ENCODE measurements at places on chromosomes 7 and 10.

GRCh38 chr10:29386342-29386999 is 97.6 kb downstream of the LYZL1 start:
- no peak for DNase-seq

DNA sequence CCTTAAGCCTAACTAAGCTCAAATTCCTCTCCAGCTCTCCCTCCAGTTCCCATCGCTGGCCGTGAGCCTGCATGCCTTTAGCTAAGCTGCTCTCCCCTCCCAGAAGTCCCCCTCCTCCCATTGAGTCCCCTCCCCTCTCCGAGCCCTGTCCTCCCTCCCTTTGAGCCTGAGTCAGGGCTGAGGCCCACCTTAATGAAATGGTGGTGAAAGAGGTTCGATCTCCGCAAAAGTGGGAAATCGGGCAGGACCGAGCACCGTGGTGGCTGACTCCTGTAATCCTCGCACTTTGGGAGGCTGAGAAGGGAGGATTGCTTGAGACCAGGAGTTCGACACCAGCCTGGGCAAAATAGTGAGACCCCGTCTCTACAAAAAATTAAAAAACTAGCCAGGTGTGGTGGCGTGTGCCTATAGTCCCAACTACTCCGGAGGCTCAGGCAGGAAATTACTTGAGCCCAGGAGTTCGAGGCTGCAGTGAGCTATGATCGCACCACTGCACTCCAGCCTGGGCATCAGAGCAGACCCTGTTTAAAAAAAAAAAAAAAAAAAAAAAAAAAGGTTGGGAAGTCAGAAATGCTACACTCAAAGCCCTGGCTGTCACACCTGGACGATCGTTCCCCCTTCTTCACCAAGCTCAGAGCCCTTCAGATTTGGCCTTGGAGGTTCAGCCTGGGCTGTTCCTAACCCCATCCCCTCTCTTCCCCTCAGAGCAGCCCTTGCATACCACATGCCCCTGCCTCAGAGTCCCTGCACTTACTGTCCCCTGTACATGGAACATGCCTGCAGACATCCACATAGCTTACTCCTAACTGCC is 995 bp upstream of the CLDN3 start:
- DNase-seq, result no peak

DNA sequence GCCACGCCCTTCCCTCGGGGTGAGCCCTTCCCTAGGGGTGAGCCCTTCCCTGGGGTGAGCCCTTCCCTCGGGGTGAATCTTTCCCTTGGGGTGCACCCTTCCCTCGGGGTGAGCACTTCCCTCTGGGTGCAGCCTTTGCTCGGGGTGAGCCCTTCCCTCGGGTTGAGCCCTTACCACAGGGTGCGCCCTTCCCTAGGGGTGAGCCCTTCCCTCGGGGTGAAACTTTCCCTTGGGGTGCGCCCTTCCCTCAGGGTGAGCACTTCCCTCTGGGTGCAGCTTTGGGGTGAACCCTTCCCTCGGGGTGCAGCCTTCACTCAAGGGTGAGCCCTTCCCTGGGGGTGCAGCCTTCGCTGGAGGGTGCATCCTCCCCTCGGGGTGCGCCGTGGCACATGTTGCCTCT is 34.6 kb upstream of the INSIG1 start:
- DNase-seq, result no peak

GRCh38 chr10:132488231-132488821 is 49.3 kb upstream of the INPP5A start:
- no peak for DNase-seq

GRCh38 chr10:106935978-106936451 is 228.5 kb downstream of the SORCS1 start:
- no peak for DNase-seq

- no peak for DNase-seq
Measured at GRCh38 chr7:93212881-93213280, 13.4 kb downstream of the HEPACAM2 start.

DNA sequence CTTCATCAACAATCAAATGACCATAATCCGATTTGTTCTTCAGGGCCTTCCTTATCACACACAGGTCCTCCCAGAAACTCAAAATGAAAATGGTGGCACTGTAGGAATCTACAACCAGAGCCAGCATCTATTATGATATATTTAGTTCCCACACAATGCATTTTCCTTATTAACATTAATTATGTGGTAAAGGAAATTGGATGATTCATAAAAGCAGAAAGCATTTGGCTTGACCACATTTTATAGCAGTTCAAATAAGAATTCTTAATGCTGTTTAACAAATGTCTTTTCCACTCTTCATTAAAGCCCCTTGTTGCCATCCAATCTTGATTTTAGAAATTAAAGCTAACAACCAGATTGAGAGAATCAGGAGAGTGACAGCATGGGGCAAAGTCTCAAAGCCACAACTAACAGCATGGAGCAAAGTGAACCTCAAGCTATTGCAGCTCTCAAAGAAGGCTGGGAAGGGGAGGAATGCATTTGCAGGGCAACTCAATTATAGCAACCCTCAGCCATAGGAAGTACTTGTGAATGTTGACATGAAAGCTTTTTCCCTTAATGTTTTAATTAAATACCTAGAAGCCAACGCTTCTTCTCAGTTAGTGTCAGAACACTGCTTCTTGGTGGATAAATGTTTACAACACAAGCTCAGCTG is 549.1 kb downstream of the NXPH1 start:
- DNase-seq, result no peak

DNA sequence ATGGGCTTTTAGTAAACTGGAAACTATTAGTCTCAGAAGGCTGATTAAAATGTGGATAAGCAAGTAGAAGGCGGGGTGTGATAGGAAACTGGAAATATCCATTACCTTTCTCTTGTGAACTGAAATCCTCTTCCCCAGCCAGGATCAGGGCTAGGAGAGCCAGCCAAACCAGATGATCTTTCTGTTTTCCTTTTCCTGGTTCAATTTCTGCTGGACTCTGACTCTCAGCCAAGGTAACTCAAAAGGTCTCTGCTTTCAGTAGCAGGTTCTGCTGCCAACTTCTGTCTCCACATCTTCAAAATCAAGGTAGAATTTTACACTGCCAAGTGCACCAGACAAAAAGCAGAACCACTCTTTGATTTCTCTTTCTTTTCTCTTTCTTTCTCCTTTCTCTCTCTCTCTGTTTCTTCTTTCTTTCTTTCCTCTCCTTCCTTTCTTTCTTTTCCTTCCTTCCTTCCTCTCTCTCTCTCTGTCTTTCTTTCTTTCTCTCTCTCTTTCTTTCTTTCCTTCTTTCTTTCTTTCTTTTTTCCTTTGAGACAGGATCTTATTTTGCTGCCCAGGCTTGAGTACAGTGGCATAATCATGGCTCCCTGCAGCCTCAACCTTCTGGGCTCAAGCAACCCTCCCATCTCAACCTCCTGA is 30.8 kb downstream of the OTUD1 start:
- DNase-seq, result no peak

- no peak for DNase-seq
Measured at GRCh38 chr7:1510780-1511154, 6.6 kb upstream of the INTS1 start.

- DNase-seq, result no peak
Measured at GRCh38 chr7:116173051-116174028, 37.0 kb upstream of the TES start.

DNA sequence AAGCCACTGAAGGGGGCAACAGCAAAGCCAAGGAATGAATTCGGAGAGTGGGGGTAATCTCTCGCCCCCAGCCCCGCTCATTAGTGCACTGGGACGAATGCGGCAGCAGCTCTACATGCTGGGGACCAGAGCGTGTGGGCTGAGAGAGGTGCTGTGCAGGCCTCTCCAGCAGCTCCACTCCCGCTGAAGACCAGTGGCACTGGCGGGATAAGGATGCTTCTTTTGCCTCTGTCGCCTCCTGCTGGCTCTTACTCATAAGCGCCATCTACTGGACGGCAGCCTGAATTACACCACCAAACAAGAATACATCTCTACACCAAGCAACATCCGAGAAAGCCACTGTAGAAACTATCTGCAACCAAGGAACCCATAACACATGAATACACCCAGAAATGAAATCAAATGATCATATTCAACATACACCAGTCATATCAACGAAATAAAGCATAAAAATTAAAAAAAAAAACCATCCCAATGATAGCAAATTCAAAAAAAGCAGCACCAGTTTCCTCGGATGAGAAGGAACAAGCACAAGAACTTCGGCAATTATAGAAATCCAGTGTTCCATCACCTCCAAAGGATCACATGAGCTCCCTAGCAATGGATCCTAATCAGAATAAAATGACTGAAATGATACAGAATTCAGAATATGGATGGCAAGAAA is 79.0 kb upstream of the TMEM168 start:
- DNase-seq, result peak; percentile 14

GRCh38 chr7:104795086-104795485 is 218.9 kb upstream of the KMT2E start:
- no peak for DNase-seq

DNA sequence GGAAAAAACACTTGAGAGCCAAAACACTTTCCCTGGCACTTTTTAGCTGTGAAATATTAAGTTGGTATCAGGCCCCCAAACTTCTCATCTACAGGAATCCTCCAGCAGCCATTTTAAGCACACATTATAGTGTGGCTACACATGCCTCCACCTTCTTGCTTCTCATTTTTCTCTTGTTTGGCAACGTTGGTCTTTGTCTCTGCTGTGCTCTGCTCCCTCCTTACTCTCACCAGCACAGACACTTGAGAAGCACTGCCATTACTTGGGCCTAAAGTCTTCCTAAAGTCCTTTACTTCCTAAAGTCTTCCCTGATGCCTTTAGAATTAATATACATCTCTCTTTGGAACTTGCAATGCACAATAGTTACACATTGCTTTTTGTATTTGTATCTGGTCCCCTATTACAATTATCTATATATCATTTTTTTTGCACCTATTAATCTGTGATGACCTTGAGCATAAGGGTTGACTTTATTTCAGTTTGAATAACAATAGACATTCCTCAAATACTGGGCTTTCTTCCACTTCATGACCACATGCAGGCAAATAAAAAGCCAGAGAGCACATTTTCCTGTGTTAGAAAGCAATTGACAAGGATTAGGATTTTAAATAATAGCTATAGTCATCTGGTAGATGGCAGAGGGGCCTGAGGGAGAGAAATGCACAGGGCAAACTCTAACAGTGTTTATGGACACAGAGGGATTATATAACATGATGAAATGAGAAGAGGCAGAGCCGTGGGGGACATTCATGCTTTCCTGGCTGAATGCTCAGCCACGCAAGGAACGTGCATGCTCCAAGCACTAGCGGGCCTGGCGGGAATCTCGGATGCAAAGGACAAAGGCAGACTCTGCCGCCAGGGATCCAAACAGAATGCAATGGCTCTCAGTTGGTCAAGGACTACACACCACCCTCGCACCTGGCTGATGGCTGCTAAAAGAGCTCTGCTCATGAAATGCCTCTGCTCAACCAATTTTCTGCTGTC is 99.3 kb downstream of the CDC14C start:
- DNase-seq, result no peak

- no peak for DNase-seq
Measured at GRCh38 chr7:47610506-47611044, 28.7 kb upstream of the TNS3 start.

GRCh38 chr10:5978230-5978489 is 817 bp upstream of the IL15RA start:
- no peak for DNase-seq

GRCh38 chr10:116364868-116365267 is 40.6 kb downstream of the CCDC172 start:
- no peak for DNase-seq

- no peak for DNase-seq
Measured at GRCh38 chr10:62990126-62990525, 143.0 kb upstream of the NRBF2 start.

DNA sequence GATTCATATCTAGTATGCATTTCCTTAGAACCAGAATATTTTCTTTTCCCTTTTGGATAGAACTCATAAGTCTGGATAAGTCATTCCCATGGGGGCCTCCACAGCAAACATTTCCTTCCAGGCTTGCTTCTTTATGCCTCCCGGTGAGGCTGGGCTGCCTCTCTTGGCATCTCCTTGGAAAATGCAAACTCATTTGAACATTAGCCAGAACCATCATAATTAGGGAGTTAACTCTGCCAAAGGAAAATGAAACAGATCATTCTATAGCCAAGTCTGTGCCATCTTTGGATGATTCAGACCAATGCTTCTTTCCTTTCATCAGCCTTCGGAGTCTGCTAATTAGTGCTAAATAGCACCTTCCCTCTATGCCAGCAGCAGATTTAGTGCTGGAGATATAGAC is 81.1 kb downstream of the PLPP4 start:
- no peak for DNase-seq

GRCh38 chr10:104054430-104054829 is 31.2 kb downstream of the COL17A1 start:
- DNase-seq, result no peak

GRCh38 chr7:108662783-108663362 is 93.2 kb downstream of the DNAJB9 start:
- DNase-seq, result no peak

DNA sequence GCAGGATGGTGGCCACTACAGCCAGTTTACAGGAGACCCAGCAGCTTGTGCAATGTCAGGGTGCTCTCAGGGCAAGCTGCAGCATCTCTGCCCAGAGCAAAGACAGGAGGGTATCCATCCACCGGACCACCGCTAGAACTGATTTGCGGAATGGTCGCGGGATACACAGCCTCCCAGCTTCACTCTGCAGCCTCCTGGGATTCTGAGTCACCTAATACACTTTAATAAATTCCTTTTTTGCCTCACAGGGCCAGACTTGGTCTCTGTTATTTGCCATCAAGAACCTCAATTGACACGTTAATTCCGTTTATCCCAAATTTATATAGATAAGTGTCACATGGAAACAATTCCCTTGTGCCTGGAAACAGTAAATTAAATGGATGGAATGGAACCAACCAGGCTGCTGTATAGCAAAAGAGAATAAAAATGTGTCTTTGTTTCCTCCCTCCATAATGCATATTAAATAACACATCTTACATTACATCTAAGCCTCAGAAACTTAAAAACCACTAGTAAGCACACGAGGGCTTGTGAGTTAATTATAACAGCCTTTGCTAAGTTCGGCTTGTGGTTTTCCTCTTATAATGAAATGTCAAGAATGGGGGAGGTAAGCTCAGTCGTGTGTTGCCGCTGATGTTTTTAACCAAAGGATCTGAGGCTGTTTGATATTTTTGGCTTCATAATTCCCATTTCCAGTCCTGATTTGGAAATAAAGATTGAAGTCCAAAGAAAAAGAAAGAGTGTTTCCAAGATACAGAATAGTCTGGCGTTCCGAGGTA is 52.1 kb downstream of the ADRB1 start:
- no peak for DNase-seq

DNA sequence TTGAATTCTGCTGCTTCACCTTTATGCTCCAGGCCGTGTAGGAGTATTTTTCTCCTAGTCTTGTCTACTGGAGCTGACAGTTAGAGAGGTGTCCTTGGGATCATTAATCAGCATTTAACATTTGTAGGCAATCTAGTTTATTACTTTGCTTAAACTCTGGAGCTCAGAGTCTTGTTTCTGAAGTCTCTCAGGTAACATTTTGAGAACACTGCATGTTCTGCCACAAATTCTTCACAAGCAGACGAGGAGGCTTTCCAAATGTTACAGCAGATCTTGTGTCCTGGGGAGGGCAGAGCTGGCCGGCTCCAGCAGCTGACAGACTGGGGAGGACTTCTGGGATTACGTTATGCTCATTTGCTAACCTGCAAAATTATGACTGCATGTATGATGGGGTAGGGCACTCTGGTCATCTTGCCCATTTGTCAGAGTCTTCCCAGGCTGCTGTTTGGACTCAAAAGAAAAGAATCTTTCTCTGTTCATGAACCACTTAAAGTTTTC is 50.5 kb downstream of the GALNT17 start:
- no peak for DNase-seq

GRCh38 chr7:30937416-30937815 is 25.8 kb downstream of the AQP1 start:
- DNase-seq, result no peak

All from stimulated activated CD8-positive, alpha-beta memory T cell treated with anti-CD3 and anti-CD28 coated beads, Interleukin-15, amount 100 ng/mL, for 1 hour (primary cell).